Foreskin keratinocyte (primary cell): ENCODE measurements at places on chromosomes 6 and 20. TPM values are rescaled to one million over a fixed set of nuclear protein-coding genes. Genes with fewer than 3 reads are reported as not detected.

SAPCD1 gene
- polyA plus RNA-seq: 2.6 and 3.0 TPM in 2 replicates

AGER gene
- polyA plus RNA-seq: 5.6 and 6.7 TPM in 2 replicates

HTR1E gene
- not detected in 2 replicates for polyA plus RNA-seq

GMPR gene
- polyA plus RNA-seq: 0.56 and 1.0 TPM in 2 replicates

RNF182 gene
- polyA plus RNA-seq: 0.27 and 0.30 TPM in 2 replicates

HLA-DPA1 gene
- 0.03 and 0.81 TPM in 2 replicates for polyA plus RNA-seq

ZSCAN23 gene
- not detected in 2 replicates for polyA plus RNA-seq

DEFB124 gene
- not detected in 2 replicates for polyA plus RNA-seq

ZBTB9 gene
- polyA plus RNA-seq: 8.8 and 9.6 TPM in 2 replicates

NUDT3 gene
- 7.1 and 8.1 TPM in 2 replicates for polyA plus RNA-seq

RFX6 gene
- polyA plus RNA-seq: not detected in 2 replicates

C20orf144 gene
- 0.03 TPM in 1 of 2 replicates, not detected in the other for polyA plus RNA-seq

EBF4 gene
- 0.12 and 0.22 TPM in 2 replicates for polyA plus RNA-seq

ATP6V1G2 gene
- 0.65 and 1.2 TPM in 2 replicates for polyA plus RNA-seq

C6orf52 gene
- 1.4 and 2.7 TPM in 2 replicates for polyA plus RNA-seq
